ENCODE measurements at places on chromosomes 7 and 10. TPM values are rescaled to one million over a fixed set of nuclear protein-coding genes. Genes with fewer than 3 reads are reported as not detected.

ZPBP gene
- total RNA-seq: not detected

- peaks cover 7% of the 10 kb centered on the region for H3K4me1 ChIP-seq
- H3K27me3 ChIP-seq: no peaks in the 10 kb centered on the region
- no peak overlapping the region for H3K4me3 ChIP-seq
- no peak for DNase-seq
Observed at GRCh38 chr7:66167773-66168387, 37.3 kb upstream of the TPST1 start.

DPP6 gene
- not detected for total RNA-seq

- H3K27me3 ChIP-seq: no peaks in the 10 kb centered on the region
- DNase-seq: no peak
- no peaks in the 10 kb centered on the region for H3K4me1 ChIP-seq
- H3K36me3 ChIP-seq: no peaks in the 10 kb centered on the region
- no peak overlapping the region for H3K4me3 ChIP-seq
- H3K27ac ChIP-seq: no peak overlapping the region
Observed at GRCh38 chr10:31897506-31897905, 31.1 kb downstream of the ARHGAP12 start.

DNA sequence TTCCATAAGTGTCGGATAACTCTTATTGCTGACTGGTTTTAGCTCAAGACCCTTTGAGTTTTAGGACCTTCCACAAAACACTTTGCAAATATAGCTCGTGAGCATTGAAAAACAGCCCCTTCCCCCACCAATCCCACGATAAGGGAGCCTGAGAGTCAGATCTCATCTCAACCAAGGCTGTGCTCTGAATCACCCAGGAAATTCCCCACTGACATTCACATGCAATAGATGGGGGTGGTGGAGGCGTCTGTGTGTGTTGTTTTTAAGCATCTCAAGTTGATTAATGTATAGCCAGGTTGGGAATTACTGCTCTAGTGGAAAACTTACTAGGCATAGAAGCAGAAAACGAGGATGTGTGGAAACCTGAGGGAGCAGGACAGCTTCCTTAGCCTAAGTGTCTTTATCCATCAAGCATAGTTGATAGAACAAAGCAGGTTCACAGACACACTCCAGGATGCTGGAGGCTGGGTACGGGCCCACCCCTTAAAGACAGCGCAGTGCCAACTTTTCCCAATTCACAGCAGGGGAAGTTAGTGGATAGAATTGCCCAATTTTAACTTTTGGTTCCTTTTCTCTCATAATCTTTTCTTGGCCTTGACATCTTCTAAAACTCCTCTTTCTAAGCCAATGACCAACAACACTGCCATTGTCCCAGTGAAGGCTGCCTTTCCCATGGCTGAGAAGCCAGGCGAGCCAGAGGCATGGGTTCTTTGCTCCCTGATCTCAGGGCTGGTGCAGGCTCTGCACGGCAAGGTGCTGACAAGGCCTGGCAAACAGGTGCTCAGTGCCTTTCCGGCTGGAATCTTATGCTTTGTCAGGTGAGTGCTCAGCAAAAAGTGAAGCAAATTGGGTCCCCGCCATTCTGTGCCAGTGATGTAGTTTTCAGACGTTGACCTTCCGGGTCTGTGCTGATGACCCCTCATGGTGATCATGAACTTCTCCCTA, 98.5 kb upstream of the INSIG1 start:
- H3K36me3 ChIP-seq: no peaks in the 10 kb centered on the region
- no peaks in the 10 kb centered on the region for H3K4me1 ChIP-seq
- DNase-seq: no peak

DNA sequence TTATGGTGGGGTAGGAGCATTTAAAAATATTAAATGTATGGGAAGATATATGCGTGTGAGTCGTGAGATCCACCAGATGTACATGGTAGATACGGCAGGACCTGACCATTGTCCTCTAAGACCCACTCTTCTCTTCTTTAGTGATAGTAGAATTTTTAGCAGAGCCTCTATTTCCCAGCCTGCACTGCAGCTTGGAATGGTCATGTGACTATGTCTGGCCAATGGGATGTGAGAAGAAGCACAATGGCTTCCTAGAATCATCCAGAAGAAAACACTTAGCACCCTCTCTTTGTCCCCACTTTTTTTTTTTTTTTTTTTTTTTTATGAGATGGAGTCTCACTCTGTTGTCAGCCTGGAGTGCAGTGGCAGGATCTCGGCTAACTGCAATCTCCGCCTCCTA, 86.6 kb upstream of the CYTH3 start:
- no peak overlapping the region for H3K4me3 ChIP-seq
- no peak for DNase-seq
- H3K27ac ChIP-seq: no peak overlapping the region

DNAH11 gene
- 3.1 TPM for total RNA-seq

CTAGE4 gene
- total RNA-seq: 4.5 TPM

- no peak overlapping the region for H3K4me3 ChIP-seq
- DNase-seq: no peak
- H3K4me1 ChIP-seq: no peaks in the 10 kb centered on the region
- H3K36me3 ChIP-seq: no peaks in the 10 kb centered on the region
- H3K27ac ChIP-seq: no peak overlapping the region
Observed at GRCh38 chr10:14758994-14759664, 15.6 kb downstream of the FAM107B start.

SOSTDC1 gene
- total RNA-seq: not detected

GRCh38 chr10:70513848-70514309, 35.3 kb downstream of the PALD1 start:
- no peak overlapping the region for H3K27ac ChIP-seq
- H3K36me3 ChIP-seq: no peaks in the 10 kb centered on the region
- H3K4me1 ChIP-seq: no peaks in the 10 kb centered on the region
- no peak overlapping the region for H3K4me3 ChIP-seq

- no peaks in the 10 kb centered on the region for H3K36me3 ChIP-seq
- H3K4me3 ChIP-seq: no peak overlapping the region
- no peak for DNase-seq
- H3K4me1 ChIP-seq: peaks cover 24% of the 10 kb centered on the region
- no peak overlapping the region for H3K27ac ChIP-seq
- no peaks in the 10 kb centered on the region for H3K27me3 ChIP-seq
Observed at GRCh38 chr7:116232920-116233319, 22.6 kb downstream of the TES start.

GRCh38 chr7:99643464-99643863, 26.7 kb downstream of the ZSCAN25 start:
- H3K4me1 ChIP-seq: no peaks in the 10 kb centered on the region
- no peak for DNase-seq
- no peak overlapping the region for H3K27ac ChIP-seq
- no peak overlapping the region for H3K4me3 ChIP-seq

PLXDC2 gene
- total RNA-seq: 5.1 TPM

Data from right lobe of liver (tissue), 6 donors.